ENCODE measurements at places on chromosomes 7 and 10. TPM values are rescaled to one million over a fixed set of nuclear protein-coding genes. Genes with fewer than 3 reads are reported as not detected.

CDH23 gene
- total RNA-seq = 3.0 TPM

PDZD7 gene
- 1.1 TPM for total RNA-seq

CTAGE8 gene
- 1.7 TPM for total RNA-seq

PRF1 gene
- total RNA-seq = 2.8 TPM

GRCh38 chr10:114545071-114545470, 113.0 kb downstream of the ABLIM1 start:
- H3K36me3 ChIP-seq = no peaks in the 10 kb centered on the region
- peaks cover 8% of the 10 kb centered on the region for H3K4me1 ChIP-seq
- H3K4me3 ChIP-seq = no peak overlapping the region
- H3K27me3 ChIP-seq = no peaks in the 10 kb centered on the region

GRCh38 chr10:13238271-13239077, 4.3 kb upstream of the UCMA start:
- no peak overlapping the region for H3K4me3 ChIP-seq
- H3K36me3 ChIP-seq = no peaks in the 10 kb centered on the region
- no peak overlapping the region for H3K27ac ChIP-seq
- no peaks in the 10 kb centered on the region for H3K4me1 ChIP-seq
- peaks cover 10% of the 10 kb centered on the region for H3K27me3 ChIP-seq

DNA sequence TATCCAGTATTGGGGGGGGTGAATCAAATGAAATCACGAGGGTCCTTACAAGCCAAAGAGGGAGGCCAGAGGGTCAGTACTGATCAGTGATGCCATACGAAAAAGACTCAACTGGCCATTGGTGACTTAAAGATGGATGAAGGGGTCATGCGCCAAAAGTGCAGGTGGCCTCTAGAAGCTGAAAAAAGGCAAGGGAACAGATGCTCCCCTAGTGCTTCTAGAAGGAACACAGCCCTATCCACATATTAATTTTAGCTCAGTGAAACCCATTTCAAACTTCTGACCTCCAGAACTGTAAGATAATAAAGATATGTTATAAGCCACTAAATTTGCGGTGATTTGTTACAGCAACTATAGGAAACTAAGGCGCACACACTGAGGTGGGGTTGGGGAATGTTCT, 62.5 kb downstream of the ABI1 start:
- no peak overlapping the region for H3K27ac ChIP-seq
- no peaks in the 10 kb centered on the region for H3K4me1 ChIP-seq
- no peaks in the 10 kb centered on the region for H3K36me3 ChIP-seq
- no peak for DNase-seq
- H3K4me3 ChIP-seq = no peak overlapping the region
- H3K27me3 ChIP-seq = no peaks in the 10 kb centered on the region

GRCh38 chr10:117087521-117087920, 50.5 kb downstream of the VAX1 start:
- H3K27ac ChIP-seq = no peak overlapping the region
- no peaks in the 10 kb centered on the region for H3K36me3 ChIP-seq
- DNase-seq = no peak
- no peak overlapping the region for H3K4me3 ChIP-seq
- H3K27me3 ChIP-seq = peaks cover 6% of the 10 kb centered on the region

DNA sequence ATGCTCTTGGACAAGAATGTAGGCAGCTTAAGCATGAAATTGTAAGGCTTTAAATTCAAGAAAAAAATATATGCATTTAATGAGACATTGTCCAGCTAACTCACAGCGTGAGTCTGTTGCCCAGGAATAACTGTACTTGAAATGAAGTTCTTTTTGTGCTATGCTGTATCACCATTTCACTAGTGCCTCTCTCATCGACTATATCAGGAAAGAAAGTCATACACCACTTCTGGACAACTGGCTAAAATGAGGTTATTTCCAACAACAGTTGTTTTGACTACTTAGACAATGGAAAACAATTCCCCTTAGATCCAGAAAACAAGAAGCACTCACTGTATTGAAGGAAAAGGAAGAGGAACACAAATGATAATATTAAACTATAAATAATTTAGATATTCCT, 251.8 kb downstream of the CRPPA start:
- H3K36me3 ChIP-seq = no peaks in the 10 kb centered on the region
- no peak overlapping the region for H3K27ac ChIP-seq
- H3K27me3 ChIP-seq = no peaks in the 10 kb centered on the region
- H3K4me3 ChIP-seq = no peak overlapping the region
- DNase-seq = no peak

DNA sequence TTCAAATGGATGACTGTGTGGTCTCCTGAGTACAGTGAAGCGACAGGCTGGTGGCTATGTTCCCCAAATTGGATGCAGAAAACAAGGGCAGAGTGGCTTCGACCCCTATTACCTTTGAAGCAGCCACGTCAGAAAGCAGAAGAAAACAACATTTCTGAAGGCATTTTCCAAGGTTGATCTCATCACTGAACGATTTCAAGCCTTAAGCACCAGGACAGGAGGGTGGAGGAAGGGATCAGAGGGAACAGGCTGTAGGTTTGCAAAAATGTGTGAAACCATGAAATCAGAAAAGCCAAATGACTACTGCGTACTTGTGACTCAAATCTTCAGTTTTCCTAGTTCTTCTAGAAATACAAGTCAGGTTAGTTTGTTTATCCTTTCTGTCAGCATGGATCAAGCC, 181.0 kb upstream of the TMEM106B start:
- no peak overlapping the region for H3K4me3 ChIP-seq
- H3K27ac ChIP-seq = no peak overlapping the region
- no peaks in the 10 kb centered on the region for H3K36me3 ChIP-seq
- no peak for DNase-seq

DNA sequence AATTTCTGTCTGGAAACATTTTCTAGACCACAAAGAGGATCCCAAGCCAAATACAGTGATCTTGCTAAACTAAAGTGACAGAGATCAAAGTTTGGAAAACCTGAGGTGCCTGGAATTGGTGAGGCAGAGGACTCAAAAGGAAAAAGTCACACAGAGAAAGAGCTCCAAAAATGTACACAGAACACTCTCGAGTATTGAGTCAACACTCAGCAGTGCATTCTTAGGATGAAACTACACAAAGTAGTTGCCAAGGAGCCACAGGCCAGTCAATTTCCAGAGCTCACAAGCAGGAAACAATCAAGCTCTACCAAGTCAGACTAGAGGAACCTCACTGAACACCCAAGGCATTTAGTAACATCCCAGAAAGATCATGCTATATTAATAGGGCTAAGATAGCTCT, 61.3 kb downstream of the MICU1 start:
- H3K36me3 ChIP-seq = no peaks in the 10 kb centered on the region
- no peak overlapping the region for H3K27ac ChIP-seq
- H3K27me3 ChIP-seq = no peaks in the 10 kb centered on the region
- no peak for DNase-seq

GRCh38 chr7:143429770-143430698, 13.2 kb upstream of the TAS2R60 start:
- H3K4me3 ChIP-seq = no peak overlapping the region
- no peak overlapping the region for H3K27ac ChIP-seq
- no peaks in the 10 kb centered on the region for H3K27me3 ChIP-seq
- no peaks in the 10 kb centered on the region for H3K4me1 ChIP-seq
- H3K36me3 ChIP-seq = no peaks in the 10 kb centered on the region

- no peaks in the 10 kb centered on the region for H3K36me3 ChIP-seq
- peak; percentile 67 for DNase-seq
- no peaks in the 10 kb centered on the region for H3K27me3 ChIP-seq
- H3K4me3 ChIP-seq = no peak overlapping the region
- H3K4me1 ChIP-seq = no peaks in the 10 kb centered on the region
- H3K27ac ChIP-seq = peak overlapping the region; percentile 74
These were observed 82.9 kb upstream of the PDGFA start for GRCh38 chr7:602341-603141.

DNA sequence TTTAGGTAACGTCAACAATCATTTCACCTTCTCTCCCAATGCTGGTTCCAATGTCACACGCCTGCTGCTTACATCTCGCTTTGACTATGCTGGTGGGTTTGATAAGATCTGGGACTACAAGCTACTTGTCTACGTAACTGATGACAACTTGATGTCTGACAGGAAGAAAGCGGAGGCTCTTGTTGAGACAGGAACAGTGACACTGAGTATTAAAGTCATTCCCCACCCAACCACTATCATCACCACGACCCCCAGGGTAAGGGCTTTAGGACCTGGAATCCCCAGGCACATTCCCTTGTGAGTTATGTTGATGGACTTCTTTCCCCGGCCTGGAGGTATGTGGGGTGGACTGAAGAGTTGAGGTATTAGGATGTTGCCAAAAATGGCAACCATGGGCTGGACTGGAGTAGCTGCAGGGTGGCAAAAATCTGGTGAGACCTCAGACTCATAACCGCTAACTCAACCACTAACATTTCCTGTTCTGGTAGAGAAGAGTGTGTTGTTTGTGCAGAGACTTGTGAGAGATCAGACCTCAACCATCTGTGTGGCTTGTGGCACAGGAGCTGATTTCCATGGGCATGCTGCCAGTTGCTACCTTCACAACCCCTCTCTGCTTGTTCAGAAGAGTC, 59.2 kb downstream of the CDHR3 start:
- peaks cover 9% of the 10 kb centered on the region for H3K4me1 ChIP-seq
- H3K4me3 ChIP-seq = no peak overlapping the region
- DNase-seq = no peak
- H3K27ac ChIP-seq = no peak overlapping the region
- H3K27me3 ChIP-seq = no peaks in the 10 kb centered on the region

DNA sequence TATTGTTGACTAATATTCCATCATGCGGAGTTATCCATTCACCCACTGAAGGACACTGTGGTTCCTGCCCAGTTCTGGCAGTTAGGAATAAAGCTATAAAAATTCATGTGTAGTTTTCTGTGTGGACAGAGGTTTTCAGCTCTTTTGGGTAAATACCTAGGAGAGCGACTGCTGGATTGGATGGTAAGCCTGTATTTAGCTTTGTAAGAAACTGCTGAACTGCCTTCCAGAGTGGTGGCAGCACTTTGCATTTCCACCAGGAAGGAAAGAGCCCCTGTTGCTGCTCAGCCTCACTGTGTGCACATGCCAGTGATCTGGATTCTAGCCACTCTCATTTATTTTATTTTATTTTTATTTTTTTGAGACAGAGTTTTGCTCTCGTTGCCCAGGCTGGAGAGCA, 14.2 kb downstream of the ZNF775 start:
- no peak for DNase-seq
- H3K4me1 ChIP-seq = peaks cover 4% of the 10 kb centered on the region
- H3K27ac ChIP-seq = no peak overlapping the region
- peaks cover 8% of the 10 kb centered on the region for H3K36me3 ChIP-seq
- H3K27me3 ChIP-seq = no peaks in the 10 kb centered on the region

Data from sigmoid colon (tissue), 7 donors.